NCI-H1694 (cell line): ENCODE measurements at places on chromosomes 4 and X.
A peak's percentile ranks its signal among the peaks of the same experiment; 100 is the strongest.

DNA sequence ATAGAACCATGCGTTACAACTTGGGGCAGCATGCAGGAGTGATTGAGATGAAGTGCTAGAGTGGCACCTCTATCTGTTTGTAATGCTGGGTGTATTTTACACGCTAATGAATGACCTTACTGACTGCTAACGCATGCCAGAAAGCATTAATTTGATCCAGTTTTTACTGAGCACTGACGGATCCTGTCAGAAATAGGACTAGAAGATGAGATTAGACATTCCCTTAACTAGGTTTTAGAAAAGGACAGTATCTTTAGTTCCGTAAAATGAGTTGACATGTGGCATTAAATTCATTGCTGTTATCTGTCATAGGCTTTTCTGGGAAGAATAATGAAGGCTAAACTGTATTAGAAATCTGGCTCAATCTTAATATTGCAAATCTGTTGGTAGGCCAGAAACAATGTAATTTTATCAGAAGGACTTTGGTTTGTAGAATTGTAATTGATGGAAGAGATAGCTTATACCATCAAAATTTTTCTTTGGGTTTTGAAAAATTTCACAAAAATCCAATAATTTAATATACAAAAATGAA, 140.4 kb upstream of the WDFY3 start:
- DNase-seq: no peak

GRCh38 chr4:155941085-155941790, 12.4 kb downstream of the CTSO start:
- no peak for DNase-seq

DNA sequence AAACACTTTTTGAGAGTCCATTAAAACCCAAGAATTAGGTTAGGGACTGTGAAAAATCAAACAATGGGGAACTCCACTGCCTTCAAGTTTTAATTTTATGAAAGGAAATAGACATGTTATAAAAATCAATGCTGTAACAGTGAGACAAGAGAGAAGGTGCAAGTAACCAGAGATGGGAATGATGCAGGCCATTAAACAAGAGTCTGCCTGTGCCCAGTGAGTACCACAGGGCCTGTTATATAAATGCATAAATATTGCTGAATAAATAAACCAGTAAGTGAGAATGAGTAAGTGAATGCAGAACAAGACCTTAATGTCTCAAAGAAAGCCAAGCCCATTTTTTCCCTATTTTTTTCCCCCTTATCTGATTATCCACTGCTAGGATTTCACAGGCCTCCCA, 53.3 kb upstream of the BMP2K start:
- DNase-seq: no peak

DNA sequence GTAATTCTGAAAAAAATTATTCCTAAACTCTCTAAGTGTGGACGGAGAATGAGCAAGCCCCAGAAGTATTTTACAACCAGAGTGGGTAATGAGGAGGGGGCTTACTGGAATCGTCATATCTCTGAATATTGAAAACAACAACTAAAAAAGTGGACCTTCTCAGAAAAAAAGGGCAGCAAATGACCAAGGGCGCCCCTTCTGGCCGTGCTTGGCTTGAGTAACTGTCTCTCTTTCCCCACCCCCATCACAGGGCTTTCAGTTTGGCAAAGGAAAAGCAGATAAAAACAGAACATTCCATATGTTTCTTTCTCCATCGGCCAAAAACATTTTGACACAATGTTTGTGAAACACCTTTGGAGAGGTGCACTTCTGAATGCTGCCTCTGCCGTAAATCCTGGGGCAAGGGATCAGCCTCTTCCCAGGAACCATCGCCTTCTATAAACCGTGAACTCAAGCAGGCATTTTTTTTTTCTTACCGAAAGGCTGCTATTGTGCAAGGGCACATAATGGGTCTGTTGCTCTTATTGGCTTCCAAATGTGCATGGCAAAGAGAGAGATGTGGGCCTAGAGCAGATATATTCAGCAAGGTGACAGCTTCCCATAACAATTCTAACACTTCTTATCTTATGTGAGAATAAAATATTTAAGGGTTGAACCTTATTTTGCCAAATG, 115.4 kb downstream of the PARM1 start:
- DNase-seq: no peak

GRCh38 chr4:1717129-1718094, 3.7 kb downstream of the TMEM129 start:
- DNase-seq: no peak

GRCh38 chr4:16659079-16659478, 239.4 kb downstream of the LDB2 start:
- DNase-seq: no peak

- no peak for DNase-seq
These were observed 165.0 kb upstream of the GEMIN8 start for GRCh38 chrX:14194711-14195110.

GRCh38 chr4:83644677-83645659, 109.1 kb downstream of the GPAT3 start:
- DNase-seq: peak; percentile 68

DNA sequence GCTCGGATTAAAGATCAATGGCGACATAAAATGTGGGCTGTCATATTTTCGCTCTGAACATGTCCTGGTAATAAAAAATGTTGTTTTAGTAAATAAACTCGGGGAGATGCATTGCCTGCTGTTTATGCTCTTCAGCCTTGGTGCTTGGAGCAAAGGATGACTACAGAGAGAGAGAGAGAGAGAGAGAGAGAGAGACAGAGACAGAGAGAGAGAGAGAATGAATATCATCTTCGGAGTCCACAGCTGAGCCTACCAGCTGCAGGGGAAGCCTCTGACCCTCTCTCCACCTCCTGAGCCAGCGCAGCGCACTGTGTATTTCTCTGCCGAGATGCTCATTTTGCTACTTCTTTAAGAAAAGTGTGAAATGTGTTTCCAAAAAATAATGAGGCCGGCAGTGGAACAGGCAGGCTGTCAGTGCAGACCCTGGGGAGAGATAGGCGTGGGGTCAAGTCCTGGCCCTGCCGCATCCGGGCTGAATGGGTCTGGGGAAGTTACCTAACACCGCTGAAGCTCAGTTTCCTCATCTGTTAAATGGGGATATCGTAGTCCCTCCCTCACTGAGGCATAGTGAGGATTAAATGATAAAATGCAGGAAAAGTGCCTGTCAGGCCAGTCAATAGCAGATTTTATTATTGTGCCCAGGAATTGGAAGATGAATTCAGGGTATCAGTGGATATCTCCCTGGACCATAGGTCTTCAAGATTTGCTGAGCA, 58.5 kb upstream of the LGI2 start:
- DNase-seq: no peak

GRCh38 chr4:15333692-15334633, 93.9 kb upstream of the C1QTNF7 start:
- DNase-seq: no peak

GRCh38 chr4:7638489-7638888, 203.8 kb upstream of the PSAPL1 start:
- DNase-seq: no peak

GRCh38 chrX:31057291-31057690, 14.6 kb downstream of the FTHL17 start:
- DNase-seq: no peak

DNA sequence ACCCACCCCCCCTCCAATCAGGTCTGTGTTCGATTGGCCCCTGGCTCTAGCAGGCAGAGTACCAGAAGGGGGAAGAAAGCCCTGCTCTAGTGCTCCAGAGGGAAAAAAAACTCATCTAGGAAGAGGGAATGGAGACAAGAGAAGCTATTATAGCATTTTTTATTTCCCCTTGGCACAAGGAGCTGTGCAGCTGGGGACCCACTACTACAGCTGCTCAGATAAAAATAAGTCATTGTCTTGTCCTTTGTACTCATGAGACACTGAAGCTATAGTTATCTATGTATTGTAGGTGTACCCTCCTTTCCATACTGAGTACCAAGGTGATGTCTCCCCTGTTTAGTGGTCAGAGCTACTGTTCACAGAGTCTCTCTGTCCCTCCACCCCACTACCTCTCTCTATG, 14.3 kb downstream of the CCDC160 start:
- DNase-seq: no peak

GRCh38 chrX:23505531-23506303, 161.6 kb upstream of the PRDX4 start:
- no peak for DNase-seq

GRCh38 chrX:15751155-15751819, 13.2 kb downstream of the CA5B start:
- DNase-seq: no peak

GRCh38 chrX:120302434-120302833, 8.8 kb downstream of the TMEM255A start:
- no peak for DNase-seq

GRCh38 chr4:85842540-85842939, 367.6 kb downstream of the ARHGAP24 start:
- peak; percentile 93 for DNase-seq

DNA sequence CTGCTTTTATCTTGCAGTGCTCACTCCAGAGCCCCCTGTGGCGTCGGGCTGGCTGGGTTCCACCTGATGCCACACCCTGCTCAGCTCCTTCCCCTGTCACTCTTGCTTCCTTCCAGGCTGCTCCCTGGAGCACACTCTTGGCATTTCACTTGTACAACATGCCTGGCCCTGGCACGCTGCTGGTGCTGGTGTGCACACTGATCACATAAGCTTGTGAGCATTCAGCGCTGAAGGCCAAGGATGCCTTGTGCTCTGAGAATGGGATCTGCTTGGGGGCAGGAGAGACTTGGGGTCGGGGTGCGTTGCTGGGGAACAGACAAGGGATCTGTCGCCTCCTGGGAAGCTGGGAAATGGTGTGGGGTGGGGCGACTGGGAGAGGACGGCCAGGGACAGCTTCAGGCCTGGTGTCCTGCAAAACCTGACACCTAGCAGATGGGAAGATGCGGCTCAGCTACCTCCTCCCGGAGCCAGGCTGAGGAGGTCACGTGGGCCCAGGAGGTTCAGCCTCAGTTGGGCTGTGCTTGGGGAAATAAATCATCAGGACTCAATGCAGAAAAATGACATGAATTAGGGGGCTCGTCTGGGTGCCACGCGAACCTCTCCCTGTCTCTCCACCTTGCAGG, 108.5 kb downstream of the PHKA2 start:
- no peak for DNase-seq

GRCh38 chr4:7787681-7788141, 151.9 kb downstream of the AFAP1 start:
- DNase-seq: no peak

- DNase-seq: peak; percentile 78
These were observed 217.5 kb upstream of the TEX13C start for GRCh38 chrX:125101971-125102755.

- DNase-seq: no peak
These were observed 9.4 kb downstream of the DAPP1 start for GRCh38 chr4:99826016-99826415.

DNA sequence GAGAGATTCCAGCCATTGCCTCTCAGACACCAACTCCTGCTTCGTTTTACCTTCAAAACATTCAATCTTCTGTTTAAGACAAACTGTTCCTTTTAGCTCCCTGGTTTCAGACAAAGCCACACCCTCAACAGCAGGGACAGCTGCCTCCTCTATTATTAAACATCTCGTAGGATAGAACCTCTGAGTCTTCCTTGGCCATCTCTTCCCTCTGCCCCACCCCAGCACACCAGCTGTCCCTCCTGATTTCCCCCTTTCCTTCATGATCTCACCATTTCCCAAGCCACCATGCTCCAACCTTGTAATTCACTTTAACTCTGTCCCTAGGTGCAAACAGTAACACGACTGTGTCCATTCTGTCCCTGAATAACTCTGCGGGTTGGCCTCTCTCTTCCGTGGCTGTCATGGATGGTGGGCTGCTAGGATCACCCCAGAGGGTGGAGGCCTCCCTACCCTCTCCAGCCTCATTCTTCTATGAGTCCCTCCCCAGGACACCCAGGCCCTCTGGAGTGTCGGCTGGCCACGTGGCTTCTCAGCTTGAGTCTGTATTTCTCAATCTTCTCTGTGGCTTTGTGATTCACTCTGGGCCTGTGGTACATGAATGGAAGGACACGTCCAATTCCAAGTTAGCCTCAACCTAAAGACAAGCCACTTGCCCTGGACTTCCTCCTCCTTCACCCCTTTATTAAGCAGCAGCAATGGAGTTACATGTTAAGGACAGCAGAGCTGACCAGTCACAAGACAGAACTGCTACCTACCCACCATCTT, 349.9 kb downstream of the FBXW7 start:
- no peak for DNase-seq

DNA sequence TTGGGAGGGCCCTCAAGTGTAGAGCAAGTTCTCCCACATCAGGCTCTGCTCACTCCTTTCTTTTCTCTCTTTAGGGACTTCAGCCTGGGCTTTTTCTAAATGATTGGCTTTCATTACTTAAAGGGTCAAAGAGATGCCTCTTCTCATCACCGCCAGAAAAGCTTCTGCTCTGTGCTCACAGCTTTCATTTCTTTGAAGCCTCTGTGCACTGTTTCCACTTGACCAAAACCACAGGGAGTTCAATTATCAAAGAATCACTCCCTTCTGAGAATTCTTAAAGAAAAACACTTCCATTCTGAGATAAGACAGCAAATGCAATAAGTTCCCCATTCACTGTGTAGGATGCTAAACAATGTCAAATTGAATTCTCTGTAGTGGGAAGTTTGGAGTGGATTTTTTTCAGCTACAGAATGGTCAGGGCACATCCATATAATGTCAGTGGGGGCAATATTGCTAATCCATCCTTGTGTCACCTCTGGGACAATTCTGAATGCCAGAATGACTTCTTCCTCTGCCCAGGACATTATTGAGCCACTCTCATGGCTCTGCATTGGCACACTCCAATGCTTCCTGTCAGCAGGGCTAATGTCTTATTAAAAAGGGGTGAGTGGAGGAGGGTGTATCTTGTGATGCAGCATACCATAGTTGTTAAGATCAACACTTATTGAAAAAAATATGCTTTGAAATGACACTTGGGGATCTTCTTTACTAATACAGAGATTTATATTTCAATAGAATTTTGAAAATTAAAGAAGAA, 217.6 kb downstream of the SNCA start:
- DNase-seq: no peak

DNA sequence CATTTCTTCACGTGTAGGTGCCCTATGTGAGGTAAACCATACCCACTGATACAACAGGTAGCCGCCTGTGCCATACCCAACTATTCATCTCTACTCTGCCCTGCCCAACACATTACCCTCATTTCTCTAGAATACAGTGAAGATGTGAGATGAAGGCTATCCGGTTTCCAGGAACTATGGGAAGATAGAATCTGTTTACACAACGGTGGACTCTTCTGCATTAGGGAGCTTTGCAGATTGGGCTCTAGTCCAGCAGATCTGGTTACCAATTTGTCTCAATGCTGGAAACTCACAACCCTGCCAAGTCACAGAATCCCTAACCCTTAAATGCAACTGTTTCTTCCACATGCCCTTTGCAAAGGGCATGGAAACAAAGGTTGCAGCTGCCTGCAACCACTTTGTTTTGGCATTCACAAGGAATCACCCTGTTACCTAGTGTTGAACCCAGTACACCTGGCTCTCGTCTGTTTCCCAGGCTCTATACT, 6.4 kb upstream of the SLAIN2 start:
- DNase-seq: no peak

GRCh38 chr4:74968456-74969164, 35.7 kb downstream of the PARM1 start:
- DNase-seq: no peak

- DNase-seq: no peak
These were observed 66.1 kb upstream of the ACSL1 start for GRCh38 chr4:184891816-184892397.

GRCh38 chr4:7771056-7771455, 168.6 kb downstream of the AFAP1 start:
- no peak for DNase-seq
